RCC 7860 (cell line): ENCODE measurements at places on chromosomes 7 and 10.
A peak's percentile ranks its signal among the peaks of the same experiment; 100 is the strongest.

DNA sequence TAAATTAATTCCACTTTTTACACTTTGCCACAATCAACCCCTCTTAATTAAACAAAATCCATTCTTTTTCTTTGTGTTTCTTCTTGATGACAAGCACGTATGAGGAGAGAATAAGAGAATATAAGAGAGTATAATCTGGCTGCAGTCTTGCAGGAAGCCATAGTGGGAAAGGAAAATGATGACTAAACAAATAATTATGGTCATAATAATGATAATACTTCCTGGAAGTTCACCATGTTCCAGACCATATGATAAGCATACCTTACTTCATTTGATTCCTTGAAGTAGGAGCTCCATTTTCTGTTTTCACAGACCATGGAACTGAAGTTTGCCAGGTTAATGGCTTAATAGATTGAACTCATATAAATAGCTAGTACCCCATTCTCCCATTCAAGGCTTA lies 237.8 kb downstream of the SEMA3D start:
- no peak for DNase-seq

- DNase-seq = no peak
Measured at GRCh38 chr7:69654381-69654780, 56.1 kb downstream of the AUTS2 start.

DNA sequence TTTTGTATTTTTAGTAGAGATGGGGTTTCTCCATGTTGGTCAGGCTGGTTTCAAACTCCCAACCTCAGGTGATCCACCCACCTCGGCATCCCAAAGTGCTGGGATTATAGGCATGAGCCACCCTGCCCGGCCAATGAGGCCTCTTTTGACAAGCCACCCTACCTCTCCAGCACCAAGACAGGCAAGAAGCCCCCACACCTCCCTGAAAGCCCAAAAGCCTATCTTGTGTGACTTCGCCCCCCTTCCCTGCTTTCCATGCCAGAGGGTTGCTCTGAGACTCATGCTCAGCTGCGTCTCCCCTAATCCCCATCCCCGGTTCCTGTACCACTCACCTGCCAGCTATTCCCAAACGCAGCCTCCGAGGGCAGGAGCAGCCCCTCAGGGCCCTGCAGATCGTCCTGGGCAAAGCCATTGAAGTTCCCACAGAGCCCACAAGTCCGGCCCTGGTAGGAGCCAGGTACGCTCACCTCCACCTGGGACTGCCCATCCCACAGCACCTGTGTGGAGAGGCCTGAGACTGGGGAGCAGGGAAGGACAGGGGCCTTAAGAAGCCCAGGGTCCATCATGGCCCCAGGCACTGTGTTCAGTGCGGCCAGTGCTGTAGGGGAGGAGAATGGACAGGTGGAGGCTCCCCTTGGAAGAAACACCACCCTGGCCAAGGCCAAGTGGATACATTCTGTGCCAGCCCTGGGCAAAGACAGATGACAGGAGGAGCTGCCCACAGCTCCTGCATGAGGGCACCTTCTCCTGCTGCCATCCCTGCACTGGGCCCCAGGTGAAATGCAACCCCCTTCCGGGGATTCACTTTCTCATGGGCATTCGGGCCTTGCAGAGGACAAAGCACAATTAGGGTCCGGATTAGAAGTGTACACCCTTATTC lies 15.8 kb downstream of the ATP6V1F start:
- DNase-seq = no peak

DNA sequence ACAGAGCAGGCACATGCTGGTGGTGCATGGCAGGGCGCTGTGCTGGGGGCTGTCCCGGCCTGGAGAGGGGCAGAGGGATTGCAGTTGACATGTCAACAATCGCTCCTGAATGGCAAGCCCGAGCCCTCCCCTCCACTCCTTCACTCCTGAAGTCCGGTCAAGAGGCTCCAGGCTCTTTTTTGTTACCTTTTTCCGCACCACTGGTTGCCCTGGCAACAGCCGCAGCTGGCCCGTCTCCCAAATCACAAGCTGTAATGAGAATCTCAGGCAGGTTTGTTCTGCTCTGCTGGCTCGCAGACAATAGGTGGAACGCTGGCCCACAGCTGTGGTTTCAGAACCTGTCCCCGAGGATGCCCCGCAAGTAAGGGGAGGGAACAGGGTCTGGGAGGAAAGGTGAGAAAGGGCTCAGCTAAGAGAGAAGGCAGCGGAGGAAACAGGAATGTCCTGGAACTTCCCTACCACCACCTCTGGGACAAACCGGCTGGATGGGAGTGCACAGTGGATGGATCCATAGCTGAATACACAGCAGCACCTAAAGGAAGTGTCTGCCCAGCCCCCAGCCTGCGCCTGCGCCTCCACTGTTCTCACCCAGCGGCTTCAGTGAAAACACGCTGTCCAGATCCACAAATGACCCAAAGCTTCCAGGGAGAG lies 58.9 kb downstream of the CALML3 start:
- DNase-seq = peak; percentile 68

- no peak for DNase-seq
Measured at GRCh38 chr7:20440472-20441105, 109.9 kb downstream of the ITGB8 start.

GRCh38 chr7:83514977-83515376 lies 134.0 kb downstream of the SEMA3E start:
- no peak for DNase-seq

DNA sequence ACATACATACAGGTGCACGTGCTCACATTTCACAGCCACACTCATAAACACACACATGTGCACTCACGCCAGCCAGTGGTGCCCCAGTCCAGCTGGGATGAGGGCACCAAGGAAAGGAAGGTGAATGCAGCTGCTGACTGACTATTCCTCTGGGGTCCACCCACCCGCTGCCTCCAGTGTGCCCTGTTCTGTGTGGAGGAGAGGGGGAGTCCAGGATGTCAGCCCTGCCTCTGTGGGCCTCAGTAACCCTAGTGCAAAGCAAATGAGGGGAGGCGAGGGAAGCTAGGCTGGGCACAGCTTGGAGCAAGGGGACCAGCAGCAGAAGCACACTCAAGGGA lies 57.6 kb downstream of the YKT6 start:
- no peak for DNase-seq

GRCh38 chr7:70582927-70583895 lies 548.7 kb upstream of the GALNT17 start:
- no peak for DNase-seq

DNA sequence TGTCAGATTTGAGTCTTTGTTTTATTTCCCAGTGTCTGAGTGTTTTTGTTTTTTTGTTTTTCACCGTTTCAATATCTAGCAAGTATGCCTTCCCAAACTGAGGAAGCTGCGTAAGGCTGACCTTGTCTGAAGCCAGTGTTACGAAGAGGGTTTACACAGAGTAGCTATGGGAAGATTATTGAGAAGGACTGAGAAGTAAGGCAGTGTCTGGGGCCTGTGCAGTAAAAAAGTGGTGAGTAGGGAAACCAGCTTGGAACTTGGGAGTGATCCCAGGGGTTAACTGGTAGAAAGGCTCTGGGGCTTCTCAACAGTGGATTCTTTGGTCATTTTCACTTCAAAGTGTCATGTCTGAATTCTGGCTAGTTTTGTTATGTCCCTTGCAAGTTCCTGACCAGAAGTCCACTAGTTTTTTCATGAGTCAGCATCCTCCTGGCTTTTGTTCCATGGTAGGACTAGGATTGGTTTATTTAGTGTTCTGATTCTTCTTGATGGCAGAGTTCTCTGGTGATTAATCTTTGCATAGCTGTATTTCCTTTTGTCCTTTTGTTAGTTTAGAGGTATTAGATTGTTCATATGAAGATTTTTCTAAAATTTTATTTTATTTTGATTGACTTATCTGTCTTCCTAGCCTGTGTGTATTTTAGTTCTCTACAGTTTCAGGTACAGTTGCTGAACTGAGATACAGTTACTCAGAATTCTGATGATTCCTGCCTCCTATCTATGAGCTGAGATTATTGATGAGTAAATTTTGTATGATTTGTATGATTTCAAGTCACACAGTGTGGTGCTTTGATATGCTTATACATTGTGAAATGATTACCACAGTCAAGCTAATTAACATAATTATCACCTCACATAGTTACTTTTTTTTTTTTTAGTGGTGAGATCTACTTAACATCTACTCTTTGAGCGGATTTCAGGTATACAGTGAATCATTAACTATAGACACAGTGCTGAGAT lies 19.0 kb downstream of the GARS1 start:
- peak; percentile 13 for DNase-seq

GRCh38 chr7:124120911-124121310 lies 88.0 kb upstream of the TMEM229A start:
- DNase-seq = no peak

DNA sequence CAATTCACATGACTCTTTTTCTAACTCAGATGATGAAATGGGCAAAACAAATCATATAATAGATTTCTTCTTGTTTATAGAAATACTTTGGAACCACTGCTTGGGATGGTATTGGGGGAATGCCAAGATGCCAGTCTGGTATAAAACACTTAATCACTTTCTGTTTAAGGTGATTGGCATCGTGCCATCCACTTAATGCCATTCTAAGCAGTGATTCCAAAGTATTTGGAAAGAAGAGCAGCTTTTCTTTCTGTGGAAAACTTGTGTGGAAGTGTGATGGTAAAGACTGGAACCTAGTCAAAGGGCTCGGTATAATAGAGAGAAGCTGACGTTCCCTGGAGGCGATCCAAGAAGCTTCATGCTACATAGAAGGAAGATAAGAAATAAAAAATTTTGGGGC lies 120.6 kb downstream of the TMEM26 start:
- DNase-seq = no peak

GRCh38 chr7:35878351-35878750 lies 77.5 kb downstream of the SEPTIN7 start:
- no peak for DNase-seq

DNA sequence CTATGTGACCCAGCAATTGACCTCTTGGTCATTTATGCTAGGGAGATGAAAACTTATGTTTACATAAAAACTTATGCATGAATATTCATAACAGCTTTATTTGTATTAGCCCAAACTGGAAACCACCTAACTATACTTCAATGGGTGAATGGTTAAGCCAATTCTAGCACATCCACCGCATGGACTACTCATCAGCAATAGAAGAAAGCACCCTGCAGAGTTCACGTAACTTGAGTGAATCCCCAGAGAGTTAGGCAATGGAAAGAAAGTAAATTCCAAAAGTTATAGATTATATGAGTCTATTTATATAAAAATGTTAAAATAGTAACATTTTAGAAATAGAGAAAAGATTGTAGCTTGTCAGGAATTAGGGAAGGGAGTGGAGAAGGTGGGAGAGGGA lies 60.2 kb upstream of the NRG3 start:
- no peak for DNase-seq

DNA sequence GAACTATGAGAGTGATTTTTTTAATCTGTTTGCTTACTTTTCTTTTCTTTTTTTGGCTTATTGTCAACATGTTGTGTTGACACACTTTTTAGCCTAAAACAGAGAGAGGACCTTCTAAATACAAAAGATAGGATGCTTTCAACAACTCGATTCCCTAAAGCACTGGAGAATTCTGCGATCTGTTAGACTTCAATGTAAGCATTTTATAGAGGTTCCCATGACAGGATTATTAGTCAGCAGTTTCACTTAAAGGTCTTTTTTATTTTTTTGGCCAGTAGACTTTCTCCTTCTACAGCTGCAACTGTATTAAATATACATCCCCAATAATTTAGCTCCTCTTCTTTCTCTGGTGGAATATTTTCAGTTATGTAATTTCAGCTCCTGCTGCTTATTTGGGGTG lies 12.7 kb upstream of the NRP1 start:
- no peak for DNase-seq

DNA sequence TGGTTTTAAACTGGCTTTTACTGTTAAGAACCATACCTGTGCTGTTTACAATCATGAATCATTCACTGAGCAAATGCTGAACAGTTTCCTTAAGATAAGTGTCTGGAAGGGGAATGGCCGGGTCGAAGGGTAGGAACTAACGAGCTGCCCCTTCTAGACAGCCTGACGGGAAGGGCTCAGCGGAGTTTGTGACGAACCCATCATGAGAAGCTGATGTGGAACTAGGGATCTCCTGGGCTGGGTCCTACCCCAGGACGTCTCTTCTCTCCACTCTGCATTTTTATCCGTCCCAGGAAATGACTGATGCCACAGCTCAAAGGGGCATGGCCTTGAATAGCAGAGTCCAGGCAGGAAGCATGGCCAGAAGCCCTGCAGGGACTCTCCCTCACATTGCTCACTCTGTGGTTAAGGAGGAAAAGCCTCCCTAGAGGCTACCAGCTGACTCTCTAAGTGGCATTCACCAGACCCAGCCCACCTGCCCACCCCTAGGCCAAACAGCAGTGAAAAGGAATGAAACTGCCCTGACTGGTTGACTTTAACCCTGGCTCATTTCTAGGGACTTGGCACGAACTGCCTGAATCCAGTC lies 112.0 kb downstream of the PFKFB3 start:
- DNase-seq = peak; percentile 59

GRCh38 chr10:8034466-8035005 lies 20.0 kb upstream of the GATA3 start:
- DNase-seq = no peak

DNA sequence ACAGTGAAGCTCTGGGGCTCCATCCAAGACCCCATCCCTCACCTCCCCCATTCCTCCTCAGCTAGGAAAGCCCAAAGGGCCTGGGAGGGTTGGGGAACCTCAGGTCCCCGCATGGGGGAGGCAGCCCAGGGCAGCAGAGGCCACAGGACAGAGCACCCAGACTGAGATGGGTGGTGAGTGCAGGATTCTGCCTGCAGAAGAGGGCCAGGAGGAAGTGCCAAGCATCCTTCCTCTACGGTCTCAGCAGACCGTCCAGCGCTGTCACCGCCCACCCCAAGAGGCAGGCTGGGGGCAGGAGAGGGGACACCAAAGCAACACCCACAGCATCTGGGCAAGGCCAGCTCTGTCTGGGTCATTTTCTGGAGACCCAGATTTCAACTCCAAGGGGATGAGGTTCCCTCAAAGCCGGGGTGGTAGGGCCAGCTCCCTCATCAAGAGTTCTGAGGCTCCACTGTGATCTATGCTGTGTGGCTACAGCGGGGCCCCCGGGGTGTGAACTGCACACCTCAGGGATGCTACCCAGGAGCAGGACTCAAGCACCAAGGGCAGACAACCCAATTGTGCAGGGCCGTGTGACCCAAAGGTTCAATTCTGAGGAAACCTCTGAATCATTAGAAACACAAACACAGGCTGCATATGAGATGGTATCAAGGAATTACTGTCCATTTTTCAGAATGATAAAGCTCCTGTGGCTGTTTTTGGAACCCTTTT lies 46.8 kb downstream of the CAMK2B start:
- no peak for DNase-seq

- peak; percentile 83 for DNase-seq
Measured at GRCh38 chr7:40885503-40885902, 750.7 kb downstream of the SUGCT start.

- peak; percentile 78 for DNase-seq
Measured at GRCh38 chr7:129845972-129846327, 106.8 kb downstream of the UBE2H start.

DNA sequence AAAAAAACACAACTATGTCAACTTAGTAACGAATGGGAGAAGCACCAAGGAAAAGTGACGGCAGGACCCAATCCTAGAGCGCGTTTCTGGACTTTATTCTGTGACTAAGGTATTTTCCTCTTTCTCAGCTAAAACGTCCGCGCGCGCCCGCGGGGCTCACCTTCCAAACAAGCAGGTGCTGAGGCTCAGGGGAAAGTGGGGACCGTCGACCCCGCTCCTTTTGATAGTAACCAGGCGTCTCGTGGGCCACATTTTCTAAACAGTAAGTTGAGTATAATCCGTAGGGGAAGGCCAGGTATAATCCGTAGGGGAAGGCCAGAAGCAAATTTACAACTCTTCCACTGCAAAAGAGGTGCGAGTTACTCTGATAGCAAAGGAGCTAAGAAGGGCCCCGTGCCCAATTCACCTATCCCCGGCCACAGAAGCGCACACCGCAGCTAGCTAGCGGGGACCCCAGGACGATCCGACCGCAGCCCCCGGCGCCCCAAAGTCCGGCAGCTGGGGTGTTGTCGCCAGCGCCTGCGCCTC lies 743 bp downstream of the MKI67 start:
- no peak for DNase-seq
